ENCODE measurements at places on chromosomes 13 and 19.
A peak's percentile ranks its signal among the peaks of the same experiment; 100 is the strongest.

GRCh38 chr13:69872321-69873047 lies 235.1 kb upstream of the ATXN8OS start:
- DNase-seq, result peak; percentile 10

DNA sequence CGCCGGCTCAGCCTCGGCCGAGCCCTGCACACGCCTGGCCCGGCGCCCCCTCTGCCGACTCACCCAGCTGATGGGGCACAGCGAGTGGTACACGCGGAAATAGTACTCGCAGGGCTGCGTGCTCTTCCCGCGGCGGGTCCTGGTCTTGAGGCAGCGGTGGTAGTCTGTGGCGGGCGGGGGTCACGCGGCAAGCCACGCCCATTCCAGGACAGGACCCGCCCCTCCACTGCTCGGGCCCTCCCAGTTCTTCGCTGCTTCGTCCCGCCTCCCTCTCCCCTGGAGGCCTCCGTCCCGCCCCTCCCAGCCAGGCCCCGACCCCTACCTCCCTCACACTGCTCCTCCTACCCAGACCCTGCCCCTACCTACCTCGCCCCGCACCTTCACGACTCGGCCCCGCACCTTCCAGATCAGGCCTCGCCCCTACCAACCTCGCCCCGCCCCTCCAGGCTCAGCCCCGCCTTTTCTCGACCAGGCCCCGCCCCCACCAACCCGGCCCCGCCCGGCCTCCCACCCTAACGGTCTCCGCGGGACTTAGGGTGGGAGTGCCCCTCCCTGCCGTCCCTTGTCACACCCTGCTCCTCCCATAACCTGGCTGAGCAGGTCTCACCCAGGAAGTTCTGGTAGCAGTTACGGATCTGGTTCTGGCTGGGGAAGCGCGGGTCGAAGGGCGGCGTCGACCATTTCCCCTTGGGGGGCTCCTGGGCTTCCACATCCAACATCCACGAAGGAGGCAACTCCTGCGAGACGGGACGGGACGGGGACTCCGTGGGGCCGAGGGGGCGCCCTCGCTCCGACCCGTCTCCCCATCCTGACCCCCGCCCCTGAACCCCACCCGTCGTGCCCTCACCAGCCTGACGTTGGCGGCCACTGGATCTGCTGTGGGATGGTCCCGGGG lies 469 bp downstream of the COX6B2 start:
- peak; percentile 73 for DNase-seq

GRCh38 chr19:5575590-5575989 lies 7.8 kb upstream of the TINCR start:
- no peak for DNase-seq

- DNase-seq, result peak; percentile 87
Observed at GRCh38 chr13:79631051-79631659, 150.2 kb downstream of the NDFIP2 start.

DNA sequence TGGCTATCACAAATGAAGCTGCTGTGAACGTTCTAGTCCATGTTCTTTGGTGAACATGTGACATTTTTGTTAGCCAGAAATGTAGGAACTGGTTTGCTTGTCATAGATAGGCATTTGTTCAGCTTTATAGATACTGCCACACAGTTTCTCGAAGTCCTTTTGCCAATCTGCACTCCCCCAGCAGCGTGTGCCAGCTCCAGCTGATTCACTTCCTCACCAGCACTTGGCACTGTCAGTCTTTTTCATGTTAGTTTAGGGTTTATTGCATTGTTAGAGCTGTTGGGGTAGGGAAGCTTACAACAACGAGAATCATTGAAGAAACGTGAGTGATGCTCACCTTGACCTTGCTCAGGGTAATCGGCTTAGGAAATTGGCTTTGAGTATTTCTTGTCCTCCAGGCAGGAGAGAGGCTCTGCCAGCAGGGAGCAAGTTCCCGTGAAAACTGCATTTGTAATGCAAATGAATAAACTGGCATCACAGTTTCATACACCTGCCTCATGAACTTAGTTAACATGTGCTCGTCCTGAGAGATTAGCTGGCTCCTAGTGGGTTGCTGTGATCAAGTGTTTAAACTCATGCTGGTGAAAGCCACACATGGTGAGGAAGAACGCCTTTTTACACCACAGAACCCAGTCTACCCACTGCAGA lies 83.9 kb downstream of the ING1 start:
- DNase-seq, result no peak

DNA sequence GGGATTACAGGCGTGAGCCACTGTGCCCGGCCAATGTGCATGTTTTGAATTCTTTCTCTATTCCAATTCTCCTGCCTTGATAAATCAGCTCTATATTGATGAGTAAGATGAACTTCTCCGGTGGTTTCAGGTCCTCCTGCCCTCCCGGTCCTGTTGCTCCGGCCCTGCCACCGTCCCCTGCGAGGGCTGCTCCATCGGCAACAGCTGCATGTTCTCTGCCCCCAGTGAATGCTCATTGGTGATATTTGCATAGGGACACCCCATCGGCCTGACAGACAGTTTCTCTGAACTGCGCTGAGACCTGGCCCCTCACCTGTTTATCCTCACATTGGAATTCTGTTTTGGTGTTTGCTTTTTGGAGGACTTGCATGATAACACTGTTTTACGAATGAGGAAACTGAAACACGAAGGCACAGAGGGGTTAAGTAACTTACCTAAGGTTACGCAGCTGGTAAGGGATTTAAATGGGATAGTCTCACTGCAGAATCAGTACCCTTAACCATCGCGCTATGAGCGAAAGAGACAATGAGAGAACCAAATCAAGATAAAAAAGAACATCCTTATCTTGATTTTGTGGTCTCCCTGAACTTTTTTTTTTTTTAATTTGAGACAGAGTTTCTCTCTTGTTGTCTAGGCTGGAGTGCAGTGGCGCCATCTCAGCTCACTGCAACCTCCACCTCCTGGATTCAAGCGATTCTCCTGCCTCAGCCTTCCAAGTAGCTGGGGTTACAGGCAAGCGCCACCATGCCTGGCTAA lies 32.2 kb downstream of the ZNF557 start:
- no peak for DNase-seq

DNA sequence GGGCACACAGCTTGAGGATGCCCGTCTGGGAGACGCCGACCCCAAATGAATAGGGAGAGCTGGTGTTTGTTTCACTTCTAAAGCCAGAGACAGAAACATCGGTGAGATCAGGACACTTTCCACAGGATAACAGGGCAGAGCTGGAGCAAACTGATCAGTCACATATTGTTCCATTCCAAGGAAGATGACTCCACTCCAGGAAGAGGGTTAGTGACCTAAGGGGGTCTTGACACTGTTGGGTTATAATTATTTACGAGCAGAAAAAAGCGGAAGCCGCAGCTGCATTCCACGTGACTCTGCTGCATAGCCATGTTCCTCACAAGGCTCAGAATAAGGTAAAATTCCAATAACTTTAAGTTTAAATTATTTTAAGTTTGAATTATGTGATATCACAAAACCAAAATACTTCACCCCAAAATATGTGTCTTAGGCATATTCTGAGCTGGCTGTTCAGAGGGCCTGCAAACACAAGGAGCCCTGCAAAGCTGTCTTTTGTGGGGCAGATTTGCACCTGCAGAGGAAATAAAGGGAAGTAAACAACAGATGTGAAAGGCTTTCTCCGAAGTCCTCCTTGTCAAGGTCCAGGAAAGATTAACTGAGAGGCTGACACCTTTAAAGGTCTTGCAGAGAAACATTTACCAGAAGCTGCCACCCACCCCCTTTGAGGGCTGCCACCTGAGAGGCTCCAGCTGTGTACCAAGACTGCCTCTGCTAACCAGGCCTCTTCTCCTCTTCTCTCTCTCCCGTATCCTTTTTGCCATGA lies 819.2 kb downstream of the UQCRFS1 start:
- no peak for DNase-seq

DNA sequence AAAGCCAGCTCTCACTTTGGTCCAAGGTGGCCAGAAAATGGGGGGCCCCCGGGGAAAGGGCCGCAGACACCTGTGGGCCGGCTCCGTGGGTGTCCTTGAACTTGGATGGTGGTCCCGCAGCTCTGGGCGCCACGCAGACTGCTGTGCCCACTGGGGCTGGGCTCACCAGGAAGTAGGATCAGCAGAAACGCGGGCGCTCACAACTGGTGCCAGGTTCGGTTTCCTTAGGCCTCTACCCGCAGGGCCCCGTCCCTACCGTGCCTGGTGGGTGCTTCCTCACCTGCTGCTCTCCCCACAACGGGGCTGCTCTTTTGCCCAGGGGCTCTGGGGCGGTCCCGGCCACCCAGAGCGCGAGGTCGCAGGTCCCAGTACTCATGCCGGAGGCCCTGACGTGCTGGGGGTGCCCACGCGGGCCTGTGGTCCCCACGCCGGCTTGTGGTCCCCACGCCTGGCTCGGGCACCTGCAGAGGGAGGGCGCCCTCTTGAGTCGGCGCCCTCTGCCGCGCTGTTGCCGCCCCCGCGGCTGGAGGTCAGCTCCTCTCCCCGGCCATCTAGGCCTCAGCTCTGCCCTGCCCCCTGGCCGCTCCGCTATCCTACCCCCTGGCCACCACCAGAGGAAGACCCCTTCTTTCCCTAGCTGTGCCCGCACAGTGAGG lies 1303.6 kb downstream of the UQCRFS1 start:
- DNase-seq, result no peak

DNA sequence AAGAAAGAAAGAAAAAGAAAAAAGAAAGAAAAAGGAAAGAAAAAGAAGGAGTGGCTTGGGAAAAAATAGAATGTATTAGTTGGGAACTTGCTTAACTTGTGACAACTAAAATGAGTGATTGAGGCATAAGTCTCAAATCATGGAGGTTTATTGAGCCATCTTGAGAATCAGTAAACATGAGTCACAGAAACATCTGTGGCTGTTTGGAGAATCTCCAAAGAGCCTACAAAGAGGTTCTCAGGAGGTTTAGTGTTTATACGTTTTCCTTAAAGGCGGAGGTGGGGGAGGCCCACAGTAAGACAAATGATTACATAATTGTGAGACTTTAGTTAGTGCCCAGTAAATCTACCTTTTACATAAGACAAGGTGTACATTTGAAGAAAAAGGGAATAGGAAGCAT lies 38.6 kb downstream of the WDR87 start:
- DNase-seq, result no peak

- peak; percentile 69 for DNase-seq
Observed at GRCh38 chr19:10724573-10725071, 6.7 kb downstream of the DNM2 start.

DNA sequence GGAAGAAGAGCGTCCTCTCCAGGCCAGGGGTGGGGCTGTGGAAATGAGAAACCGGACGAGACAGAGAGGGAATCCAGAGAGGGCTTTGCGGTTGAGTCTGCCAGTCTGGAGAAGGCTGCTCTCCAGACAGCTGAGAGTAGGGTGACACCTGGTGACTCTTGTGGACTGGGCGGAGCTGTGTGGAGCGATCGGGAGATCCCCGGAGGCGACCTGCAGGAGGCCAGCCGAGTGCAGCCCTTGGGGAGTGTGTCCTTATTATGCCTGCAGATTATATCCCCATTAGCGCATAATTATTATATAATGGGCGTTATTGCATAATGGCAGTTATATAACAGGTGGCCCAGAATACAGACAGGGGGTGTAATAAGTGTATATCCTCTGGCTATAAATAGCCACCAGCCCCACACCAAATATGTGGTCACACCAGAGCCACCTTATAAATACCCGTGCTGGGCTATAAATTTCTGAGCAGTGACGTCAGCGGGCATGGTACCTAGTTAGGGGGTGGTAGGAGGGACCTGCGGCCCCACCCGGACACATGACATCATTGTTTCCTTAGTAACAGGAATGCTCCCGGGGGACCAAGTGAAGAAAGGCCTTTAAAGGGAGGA lies 41.2 kb downstream of the NFIX start:
- peak; percentile 79 for DNase-seq

DNA sequence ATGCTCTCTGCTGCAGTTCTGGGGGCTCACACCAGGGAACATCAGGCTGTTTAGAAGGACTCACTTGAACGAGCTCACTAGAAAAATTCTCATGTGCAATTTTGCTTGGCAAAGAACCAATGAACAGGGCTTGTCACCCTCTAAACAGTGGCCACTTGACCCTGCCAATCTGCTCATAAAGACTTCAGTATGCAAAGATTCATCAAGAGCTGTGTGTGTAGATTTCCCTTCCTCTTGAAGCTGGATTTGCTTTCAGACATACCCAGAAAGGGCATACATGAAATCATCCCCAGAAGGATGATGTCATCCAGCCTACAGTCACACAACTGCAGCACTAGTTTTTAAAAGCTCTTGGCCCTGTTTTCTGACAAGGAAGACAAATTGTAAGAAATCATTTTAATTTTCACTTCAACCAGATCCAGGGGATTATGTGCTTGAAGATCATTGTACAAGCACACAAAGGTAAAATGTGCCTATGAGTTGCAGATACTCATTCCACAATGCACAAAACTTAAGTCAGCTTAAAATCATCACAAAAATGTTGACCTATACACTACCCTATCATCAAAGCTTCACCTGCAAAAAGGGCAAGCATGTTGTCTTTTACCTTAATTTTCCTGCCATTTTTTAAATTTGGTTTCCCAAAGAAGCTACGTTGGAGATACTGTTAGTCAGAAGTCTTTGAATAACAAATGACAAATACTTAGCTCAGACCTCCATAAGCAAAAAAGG lies 5.2 kb upstream of the STK24 start:
- peak; percentile 36 for DNase-seq

GRCh38 chr13:112103961-112104880 lies 37.3 kb downstream of the SOX1 start:
- peak; percentile 55 for DNase-seq

GRCh38 chr19:7652061-7652641 lies 15.2 kb downstream of the STXBP2 start:
- peak; percentile 76 for DNase-seq

GRCh38 chr19:2578391-2578890 lies 102.5 kb downstream of the GADD45B start:
- DNase-seq, result no peak

DNA sequence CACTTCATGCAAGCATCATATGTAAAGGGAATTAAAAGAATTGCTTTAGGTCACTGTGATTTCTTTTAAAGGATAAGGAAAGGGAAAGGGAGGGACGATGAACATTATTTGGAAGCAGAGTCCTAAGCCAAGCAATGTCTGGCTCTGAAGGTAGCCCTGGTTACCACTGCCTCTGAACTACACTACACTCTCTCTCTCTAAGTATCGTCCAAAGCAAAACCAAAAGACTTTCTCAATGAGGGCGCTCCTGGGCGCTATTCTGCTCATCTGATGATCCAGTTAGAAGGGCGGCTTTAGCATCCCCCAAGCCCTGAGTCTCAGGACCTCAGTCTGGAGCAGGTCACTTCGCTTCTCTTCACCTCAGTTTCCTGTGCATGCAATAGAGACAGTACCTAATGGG lies 26.2 kb downstream of the FOXO1 start:
- DNase-seq, result no peak

DNA sequence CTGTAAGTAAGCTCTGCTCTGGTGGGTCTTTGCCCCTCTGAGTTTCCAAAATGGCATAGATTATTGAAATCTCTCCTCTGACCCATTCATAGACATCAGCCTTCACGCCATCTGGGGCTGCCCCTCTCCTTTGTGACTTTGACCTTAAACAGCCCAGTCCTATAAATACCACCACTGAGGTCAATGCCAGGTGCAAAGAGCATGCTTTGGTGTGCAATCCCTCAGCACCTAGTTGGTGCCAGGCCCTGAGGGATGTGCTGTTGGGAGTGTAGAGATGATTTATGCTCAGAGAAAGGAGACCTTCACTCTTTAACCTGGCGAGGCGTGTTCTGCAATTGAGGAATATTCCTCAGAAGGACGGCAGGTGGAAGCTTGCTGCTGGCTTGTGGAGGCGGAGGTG lies 121.7 kb upstream of the TSHZ3 start:
- DNase-seq, result no peak
